Glomerular endothelial cell (primary cell): ENCODE measurements at places on chromosomes 5 and 9. TPM values are rescaled to one million over a fixed set of nuclear protein-coding genes. Genes with fewer than 3 reads are reported as not detected.

The JAKMIP2 gene
- 0.29 and 0.44 TPM in 2 replicates for total RNA-seq

The TEX48 gene
- total RNA-seq, result not detected in 2 replicates

The GARIN3 gene
- not detected in 2 replicates for total RNA-seq

The QRFP gene
- total RNA-seq, result not detected in 2 replicates

The MAST4 gene
- total RNA-seq, result 48.8 and 109 TPM in 2 replicates

The WNK2 gene
- 0.06 TPM in 1 of 2 replicates, not detected in the other for total RNA-seq

The PFN3 gene
- total RNA-seq, result not detected in 2 replicates

The C9orf50 gene
- total RNA-seq, result not detected in 2 replicates

The ADAMTS13 gene
- 3.3 and 3.6 TPM in 2 replicates for total RNA-seq

The SPAG8 gene
- total RNA-seq, result 0.53 TPM in 1 of 2 replicates, not detected in the other

The INSL6 gene
- total RNA-seq, result not detected in 2 replicates
